ENCODE measurements at places on chromosomes 3 and 15.

DNA sequence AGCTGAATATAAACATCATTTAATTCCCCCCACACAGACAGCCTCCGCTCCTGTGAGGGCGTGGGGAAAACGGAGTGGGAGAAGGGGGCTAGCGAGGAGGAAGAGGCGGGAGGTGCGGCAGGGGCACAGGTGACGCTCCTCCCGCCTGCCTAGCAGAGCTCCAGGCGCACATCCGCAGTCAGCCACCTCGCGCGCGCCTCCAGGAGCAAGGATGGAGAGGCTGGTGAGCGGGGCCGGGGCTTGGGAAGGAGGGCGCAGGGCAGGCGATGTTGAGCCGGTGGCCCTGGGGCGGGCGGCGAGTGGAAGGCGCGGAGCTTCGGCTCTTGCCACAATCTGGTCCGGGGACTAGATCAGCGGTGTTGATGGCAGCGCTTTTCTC lies at the start of gene CD200:
Gene CD200, plus strand, starts transcription at position 155 of the 379 bp plus-strand sequence. Its CDS starts 57 bp downstream, at position 212.
- H3K4me3 ChIP-seq: peak within 1 kb of the TSS; percentile 69
- H3K27me3 ChIP-seq: no peaks in the 10 kb centered on the region
- H3K27ac ChIP-seq: no peak within 1 kb of the TSS
- no peaks in the 10 kb centered on the region for H3K36me3 ChIP-seq
- DNase-seq: peak; percentile 51

- no peak for DNase-seq
- H3K36me3 ChIP-seq: no peaks in the 10 kb centered on the region
- no peaks in the 10 kb centered on the region for H3K4me1 ChIP-seq
- no peaks in the 10 kb centered on the region for H3K27me3 ChIP-seq
- H3K27ac ChIP-seq: no peak overlapping the region
These were observed 3.2 kb downstream of the CCDC80 start for GRCh38 chr3:112637700-112638099.

GRCh38 chr3:4614070-4614469 lies 120.9 kb downstream of the ITPR1 start:
- H3K4me3 ChIP-seq: no peak overlapping the region
- no peak overlapping the region for H3K27ac ChIP-seq
- no peaks in the 10 kb centered on the region for H3K4me1 ChIP-seq
- no peaks in the 10 kb centered on the region for H3K27me3 ChIP-seq

DNA sequence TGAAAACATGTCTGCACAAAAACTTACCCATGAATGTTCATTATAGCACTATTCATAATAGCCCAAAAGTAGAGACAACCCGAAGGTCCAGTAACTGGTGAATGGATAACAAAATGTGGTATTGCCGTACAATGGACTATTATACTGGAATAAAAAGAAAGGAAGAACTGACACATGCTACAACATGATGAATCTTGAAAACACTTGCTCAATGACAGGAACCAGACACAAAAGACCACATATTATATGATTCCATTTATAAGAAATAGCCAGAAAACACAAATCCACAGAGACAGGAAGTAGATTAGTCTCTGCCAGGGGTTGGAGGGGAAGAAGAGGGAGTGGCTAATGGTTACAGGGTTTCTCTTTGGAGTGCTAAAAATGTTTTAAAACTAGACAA lies 18.3 kb downstream of the SHC4 start:
- H3K27ac ChIP-seq: no peak overlapping the region
- no peak for DNase-seq

DNA sequence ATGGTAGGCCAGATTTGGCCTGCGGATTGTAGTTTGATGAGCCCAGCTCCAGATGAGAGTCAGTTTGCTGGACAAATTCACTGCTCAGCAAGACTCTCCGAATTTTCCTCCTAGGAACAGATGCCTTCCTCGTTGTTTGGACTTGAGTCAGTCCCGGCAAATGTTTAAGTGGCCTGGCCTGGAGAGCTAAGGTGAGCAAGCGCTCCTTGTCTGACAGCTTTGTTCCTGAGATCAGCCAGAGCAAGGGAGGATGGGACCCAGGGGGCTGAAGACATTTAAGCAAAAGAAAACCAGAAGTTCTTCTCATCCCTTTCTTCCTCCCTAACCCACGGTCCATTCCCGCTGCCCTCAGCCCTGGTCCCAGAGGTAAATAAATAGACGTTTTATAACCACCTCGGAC lies 40.3 kb downstream of the POLR2M start:
- H3K36me3 ChIP-seq: no peaks in the 10 kb centered on the region
- no peaks in the 10 kb centered on the region for H3K4me1 ChIP-seq
- no peak for DNase-seq
- H3K27me3 ChIP-seq: no peaks in the 10 kb centered on the region
- no peak overlapping the region for H3K27ac ChIP-seq

All from CD8-positive, alpha-beta memory T cell (primary cell).